ENCODE measurements at places on chromosomes 3 and 15. TPM values are rescaled to one million over a fixed set of nuclear protein-coding genes. Genes with fewer than 3 reads are reported as not detected.
A peak's percentile ranks its signal among the peaks of the same experiment; 100 is the strongest.

The PARP15 gene
- total RNA-seq = 3.2 TPM

GRCh38 chr15:90037511-90037860 is 36.4 kb downstream of the ZNF710 start:
- DNase-seq = peak; percentile 95

- DNase-seq = no peak
These were observed 298.0 kb upstream of the PROK2 start for GRCh38 chr3:72082776-72083462.

The PBRM1 gene
- 100 TPM for total RNA-seq

DNA sequence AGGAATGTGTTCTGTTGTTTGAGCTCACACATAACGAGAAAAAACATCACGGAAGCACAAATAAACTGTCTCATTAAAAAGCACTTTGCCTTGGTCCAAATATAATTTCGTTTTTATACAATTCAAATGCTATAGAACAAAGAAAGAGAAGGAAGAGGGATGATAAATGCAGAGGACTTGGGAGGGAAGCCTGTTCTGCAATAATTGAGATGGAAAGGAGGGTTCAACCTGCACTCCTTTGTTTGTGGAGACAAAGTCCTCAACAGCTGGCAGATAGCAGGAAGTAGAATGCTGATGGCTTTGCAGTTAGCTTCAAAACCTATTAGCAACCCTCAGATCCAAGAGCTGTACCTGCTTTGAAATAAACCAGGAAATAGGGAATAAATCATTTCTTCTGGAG is 1010.8 kb downstream of the FHIT start:
- no peak for DNase-seq

The PCOLCE2 gene
- 21.4 TPM for total RNA-seq

The DNAH12 gene
- total RNA-seq = under 0.01 TPM

DNA sequence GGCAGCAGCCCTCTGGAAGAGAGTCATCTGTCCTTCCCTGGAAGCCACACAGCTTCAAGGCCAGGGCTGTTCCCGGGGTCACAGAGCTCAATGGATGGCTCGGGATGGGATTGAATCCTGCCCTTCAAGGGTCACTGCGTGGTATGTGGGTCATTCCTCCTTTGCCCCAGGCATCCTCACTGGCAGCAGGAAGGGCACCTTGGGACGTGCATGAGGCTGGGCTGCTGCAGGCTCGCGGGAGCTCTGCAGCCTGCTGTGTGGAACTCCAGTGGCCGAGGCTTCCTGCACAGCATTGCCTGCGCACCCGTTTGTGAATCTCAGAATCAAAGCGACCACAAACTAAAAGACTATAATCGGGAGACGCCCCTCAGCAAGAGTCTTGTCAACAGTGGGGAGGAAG is 60.7 kb downstream of the PCSK6 start:
- DNase-seq = no peak

DNA sequence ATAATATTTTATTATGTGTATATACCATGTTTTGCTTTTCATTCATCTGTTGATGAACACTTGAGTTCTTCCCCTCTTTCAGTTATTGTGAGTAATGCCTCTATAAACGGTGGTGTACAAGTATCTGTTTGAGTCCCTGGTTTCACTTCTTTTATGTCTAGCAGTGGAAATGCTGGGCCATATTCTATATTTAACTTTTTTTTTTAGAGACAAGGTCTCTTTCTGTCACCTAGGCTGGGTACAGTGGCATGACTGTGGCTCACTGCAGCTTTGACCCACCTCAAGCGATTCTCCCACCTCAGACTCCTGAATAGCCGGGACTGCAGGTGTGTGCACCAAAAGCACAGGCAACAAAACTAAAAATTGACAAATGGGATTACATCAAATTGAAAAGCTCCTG is 19.9 kb downstream of the GOLM2 start:
- no peak for DNase-seq
